ENCODE measurements at places on chromosomes 2 and 18.

- no peak for DNase-seq
These were observed 46.7 kb upstream of the SERPINE2 start for GRCh38 chr2:224085811-224086210.

DNA sequence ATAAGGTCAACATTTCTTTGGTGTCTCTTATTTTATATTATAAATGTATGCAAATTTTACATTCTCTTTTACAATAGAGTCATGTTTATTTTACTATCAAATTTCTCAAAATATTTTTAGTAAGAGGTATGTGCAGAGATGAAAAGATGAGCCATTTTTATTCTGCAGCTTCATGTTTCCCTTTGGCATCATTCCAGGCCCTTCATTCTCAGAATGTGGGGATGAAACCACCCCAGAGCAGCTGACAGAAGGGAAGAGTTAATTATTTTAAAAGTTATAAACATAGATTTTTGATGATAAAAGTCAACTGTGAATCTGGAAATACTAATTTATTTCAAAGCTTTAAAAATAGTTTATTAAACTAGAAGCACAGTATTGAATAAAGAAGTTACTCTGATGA lies 12.8 kb upstream of the FSHR start:
- no peak for DNase-seq

DNA sequence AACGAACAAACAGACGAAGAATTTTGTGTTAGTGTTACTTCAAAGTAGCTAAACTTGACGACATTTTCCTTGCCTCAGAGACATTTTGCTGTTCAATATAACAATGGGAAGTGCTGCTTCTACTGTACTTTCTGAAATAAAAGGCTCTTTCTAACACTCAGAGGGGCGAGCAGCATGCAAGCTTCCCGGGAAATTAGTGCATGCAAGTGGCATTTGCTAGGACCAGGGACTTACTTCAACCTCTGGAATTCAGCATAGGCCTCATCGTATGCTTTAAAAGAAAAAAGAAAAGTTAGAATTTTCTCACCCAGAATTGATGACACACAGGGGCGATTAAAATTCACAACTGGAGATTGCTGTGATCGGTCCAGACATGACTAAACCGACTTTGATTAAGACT lies 62.5 kb upstream of the LPIN2 start:
- no peak for DNase-seq

- DNase-seq, result no peak
These were observed 42.1 kb downstream of the NHEJ1 start for GRCh38 chr2:219118504-219118903.

DNA sequence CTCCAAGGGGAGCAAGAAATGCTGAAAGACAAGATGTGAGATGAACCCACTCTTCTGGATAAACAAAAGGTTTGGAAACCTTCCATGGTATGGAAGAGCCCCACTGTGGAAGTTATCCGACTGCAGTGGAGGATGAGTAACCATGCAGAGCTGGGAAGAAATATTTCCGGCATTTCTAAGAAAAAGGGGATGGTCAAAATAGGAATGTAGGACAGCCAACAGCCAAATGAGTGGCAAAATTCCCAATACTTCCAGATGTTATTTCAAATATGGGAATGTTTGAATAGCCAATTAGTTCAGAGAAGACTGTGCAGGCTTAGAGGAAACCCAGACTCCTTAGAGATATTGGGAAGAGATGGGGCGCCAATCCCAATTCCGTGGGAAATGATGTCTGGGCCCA lies 246.8 kb downstream of the RAD51AP2 start:
- no peak for DNase-seq

GRCh38 chr2:29920130-29920577 lies 1.2 kb downstream of the ALK start:
- DNase-seq, result peak; percentile 69

DNA sequence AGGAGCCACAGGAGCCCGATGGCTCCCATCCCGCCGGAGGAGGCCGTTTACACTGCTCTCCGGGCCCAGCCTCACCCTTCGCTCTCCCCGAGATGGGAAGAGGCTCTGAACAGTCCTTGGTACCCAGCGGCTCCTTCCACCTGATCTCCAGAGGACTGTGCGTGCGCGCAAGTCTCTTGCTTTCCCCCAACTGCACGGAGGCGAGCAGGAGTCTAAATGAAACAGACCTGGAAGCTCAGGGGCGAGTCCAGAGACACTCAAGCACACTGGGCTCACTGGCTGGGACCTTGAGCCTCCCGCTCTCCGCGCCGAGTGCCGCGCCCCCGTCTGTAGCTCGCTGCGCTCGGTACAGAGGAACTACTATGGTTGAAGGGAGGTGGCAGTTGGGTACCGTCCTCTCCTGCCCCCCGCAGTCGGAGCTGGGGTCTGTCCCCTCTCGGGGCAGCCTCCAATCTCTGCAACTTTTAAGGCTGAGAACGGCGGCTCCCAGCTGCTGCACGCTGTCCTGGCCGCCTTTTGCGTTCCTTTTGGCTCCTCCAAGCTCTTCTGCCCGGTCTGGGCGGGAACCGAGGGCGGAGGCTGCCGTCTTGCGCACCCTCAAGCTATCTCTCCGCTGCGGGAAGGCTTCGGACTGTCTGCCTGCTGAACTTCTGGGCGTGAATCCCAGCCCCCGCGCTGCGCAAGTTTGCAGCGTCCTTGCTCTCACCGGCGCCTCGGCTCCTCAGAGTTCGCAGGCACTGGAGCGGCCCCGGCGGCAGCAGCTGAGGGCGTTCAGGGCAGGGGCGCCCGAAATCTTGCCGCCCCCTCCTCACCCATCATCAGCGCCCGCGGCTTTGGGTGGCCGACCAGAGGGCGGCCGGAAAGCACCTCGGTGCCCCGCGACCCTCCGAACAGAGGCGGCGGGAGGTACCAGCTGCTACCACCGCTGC lies 491 bp downstream of the ALK start:
- DNase-seq, result peak; percentile 5

GRCh38 chr2:137522620-137523011 lies 441.7 kb upstream of the HNMT start:
- DNase-seq, result no peak

- DNase-seq, result peak; percentile 46
These were observed 8.4 kb upstream of the NR4A2 start for GRCh38 chr2:156340804-156341451.

DNA sequence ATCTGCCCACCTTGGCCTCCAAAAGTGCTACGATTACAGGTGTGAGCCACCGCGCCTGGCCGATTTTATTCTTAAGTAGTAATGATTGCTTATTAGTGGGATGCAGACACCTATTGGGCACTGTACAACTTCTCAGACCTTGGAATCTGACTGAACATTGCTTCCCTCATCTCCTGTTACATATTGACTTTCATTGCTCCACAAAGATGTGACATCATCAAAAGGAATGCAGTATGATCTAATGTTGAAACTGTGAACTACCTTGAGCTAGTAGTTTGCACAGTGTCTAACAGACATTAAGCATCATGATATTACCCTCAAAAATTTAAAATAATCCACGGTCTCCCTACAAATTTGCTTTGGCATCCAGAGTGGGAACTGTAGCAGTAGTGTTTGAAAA lies 109.8 kb upstream of the SIX2 start:
- DNase-seq, result no peak

DNA sequence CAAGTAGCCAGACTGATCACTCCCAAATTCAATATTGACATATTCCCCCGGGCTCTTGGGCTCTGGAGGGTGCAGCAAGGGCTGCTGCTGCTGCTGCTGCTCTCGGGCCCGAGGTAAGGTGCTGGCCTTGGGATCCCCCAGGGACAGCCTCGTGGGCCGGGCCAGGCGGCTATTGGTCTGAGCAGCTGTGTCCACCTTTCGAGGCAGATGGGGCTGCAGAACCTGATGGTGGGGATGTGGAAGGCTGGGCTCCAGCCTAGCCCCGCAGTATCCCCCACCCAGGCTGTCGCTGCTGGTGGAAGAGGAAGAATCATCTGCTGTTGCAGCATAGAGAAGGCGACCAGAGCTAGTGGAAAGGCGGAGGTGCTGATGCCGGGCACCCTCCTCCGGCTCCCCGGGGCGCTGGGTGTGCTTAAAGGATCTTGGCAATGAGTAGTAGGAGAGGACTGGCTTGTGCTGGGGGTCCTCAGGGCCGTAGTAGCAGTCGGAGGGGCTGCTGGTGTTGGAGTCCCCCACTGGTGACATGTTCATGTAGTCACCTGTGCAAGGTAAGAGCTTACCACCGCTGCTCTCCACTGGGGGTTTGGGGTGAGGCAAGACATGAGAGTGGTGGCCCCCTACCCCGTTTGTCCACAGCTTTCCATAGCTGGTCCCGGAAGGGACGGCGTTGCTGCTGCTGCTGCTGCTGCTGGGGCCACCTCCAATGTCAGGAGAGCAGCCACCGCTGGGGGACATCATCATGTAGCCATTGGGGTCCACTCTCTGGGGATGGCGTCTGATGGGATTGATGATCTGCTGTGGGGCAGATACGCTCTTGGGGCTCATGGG lies 3.4 kb downstream of the IRS1 start:
- DNase-seq, result no peak

- DNase-seq, result no peak
These were observed 152.8 kb upstream of the ACAA2 start for GRCh38 chr18:49966090-49966489.

- DNase-seq, result no peak
These were observed 570.4 kb downstream of the CCDC85A start for GRCh38 chr2:56754066-56754615.

- no peak for DNase-seq
These were observed 44.0 kb downstream of the METTL8 start for GRCh38 chr2:171389780-171390179.

- DNase-seq, result no peak
These were observed 1398.3 kb downstream of the DSC3 start for GRCh38 chr18:29644276-29644675.

GRCh38 chr2:183541766-183542165 lies 417.5 kb downstream of the NUP35 start:
- no peak for DNase-seq

- DNase-seq, result no peak
These were observed 117.6 kb downstream of the METTL8 start for GRCh38 chr2:171316220-171316619.

DNA sequence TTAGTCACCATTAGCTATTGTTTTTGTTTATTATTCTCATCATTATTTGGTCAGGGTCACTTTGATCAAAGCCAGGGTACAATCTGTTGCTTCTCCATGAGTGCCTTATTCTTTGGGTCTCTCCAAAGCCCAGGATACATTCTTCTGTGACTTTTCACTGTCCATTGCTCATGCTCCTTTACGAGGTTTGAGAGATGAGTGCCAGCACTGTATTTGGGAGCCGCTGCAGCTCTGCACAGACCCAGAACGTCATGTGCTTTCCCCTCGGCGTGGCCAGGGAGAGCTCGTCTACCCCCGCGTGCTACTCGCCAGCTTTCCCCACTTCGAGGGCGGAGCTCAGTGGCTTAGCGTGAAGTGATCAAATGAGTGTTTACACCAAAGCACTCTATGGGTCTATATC lies 123.7 kb downstream of the COL6A3 start:
- DNase-seq, result no peak

DNA sequence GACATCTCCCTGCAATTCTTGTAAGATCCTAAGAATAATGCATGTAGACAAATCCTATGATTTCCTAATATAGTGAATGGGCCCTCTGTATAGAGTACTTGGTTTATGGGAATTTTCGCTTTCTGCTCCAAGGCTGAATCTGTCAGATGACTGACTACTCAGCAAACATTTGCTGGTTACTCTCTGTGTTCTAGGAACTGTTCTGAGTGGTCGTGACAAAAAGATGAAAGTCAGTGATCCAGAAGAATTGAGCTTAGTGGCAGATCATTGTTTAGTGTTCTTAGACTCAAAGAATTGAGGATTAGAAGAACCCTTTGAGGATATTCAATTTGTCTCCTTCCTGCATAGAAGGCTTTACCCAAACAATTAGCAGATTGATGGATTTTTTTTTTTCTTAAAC lies 10.0 kb downstream of the XRCC5 start:
- no peak for DNase-seq

DNA sequence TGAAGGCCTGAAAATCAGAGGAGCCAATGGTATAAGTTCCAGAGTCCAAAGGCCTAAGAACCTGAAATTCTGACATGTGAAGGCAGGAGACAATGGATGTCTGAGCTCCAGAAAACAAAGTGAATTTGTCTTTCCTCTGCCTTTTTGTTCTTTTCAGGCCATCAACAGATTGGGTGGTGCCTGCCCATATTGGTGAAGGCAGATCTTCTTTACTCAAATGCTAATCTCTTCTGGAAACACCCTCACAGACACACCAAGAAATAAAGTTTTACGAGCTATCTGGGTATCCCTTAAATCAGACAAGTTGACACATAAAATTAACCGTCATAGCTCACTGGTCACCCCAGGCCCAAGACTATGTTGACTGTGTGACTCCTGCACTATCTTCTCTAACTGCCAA lies 163.8 kb upstream of the NCKAP5 start:
- no peak for DNase-seq

GRCh38 chr18:45066886-45067285 lies 386.2 kb downstream of the SETBP1 start:
- no peak for DNase-seq

GRCh38 chr2:15363734-15364133 lies 197.4 kb downstream of the NBAS start:
- no peak for DNase-seq

DNA sequence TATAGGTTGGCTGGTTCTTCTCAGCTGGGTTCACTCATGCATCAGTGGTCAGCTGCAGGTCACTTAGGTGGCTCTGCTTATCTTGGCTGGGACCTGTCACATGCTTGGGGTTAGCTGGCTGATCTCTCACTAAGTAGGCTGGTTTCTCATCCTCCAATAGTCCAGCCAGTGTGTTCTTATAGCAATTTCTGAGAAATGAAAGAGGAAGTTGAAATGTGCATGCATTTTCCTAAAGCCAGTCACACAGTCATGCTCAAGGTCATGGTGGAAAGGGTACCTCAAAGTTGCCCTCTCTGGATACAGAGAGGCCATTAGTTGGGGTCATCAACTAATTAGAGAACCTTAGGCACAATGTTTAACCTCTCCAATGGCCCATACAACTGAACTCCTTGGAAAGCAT lies 64.4 kb downstream of the KLHL29 start:
- no peak for DNase-seq

DNA sequence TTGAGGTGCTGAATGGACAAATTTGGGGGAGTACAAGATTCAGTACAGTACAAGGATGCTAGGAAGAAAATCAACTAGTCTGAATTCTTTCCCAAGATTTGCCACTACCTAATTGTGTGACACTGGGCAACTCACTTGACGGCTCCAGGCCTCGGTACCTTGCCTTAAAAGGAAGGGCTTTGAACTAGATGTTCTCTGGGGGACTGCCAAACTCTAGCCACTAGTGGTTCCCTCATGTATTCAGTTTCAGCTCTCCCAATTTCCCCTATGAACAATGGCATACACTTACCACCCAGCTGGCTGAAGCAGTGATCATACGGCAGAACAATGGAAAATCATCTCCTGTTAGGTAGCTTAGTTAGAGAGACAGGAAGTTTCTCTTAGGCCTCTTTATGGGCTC lies 73.4 kb downstream of the VWC2L start:
- DNase-seq, result no peak

GRCh38 chr2:42450136-42450535 lies 43.6 kb downstream of the KCNG3 start:
- no peak for DNase-seq

GRCh38 chr2:176293334-176293733 lies 24.1 kb downstream of the MTX2 start:
- no peak for DNase-seq

DNA sequence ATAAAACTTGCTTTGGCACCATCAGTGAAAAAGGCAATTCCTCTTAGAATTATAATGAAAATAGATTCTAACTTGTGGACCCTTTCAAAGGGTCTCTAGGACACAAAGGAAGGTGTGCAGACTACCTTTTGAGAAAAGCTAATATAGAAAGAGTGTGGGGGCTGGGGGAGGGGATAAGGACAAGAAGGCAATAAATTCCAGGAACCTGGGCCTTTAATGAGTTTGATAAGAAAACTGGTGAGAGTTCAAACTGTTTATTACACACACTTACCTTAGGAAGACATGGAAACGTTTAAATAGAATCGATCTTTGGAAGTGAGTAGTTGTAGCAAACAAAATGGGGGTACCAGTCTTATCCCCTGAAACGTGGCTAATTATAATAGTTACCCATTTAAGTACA lies 39.6 kb upstream of the PGAP1 start:
- no peak for DNase-seq

Measured in activated naive CD8-positive, alpha-beta T cell treated with anti-CD3 and anti-CD28 coated beads, Interleukin-2, amount 50 U/mL, for 24 hours (primary cell).